Natural killer cell (primary cell): ENCODE measurements at places on chromosomes 1 and 21.

- no peak overlapping the region for H3K4me3 ChIP-seq
- H3K27ac ChIP-seq = no peak overlapping the region
- H3K27me3 ChIP-seq = no peaks in the 10 kb centered on the region
- no peaks in the 10 kb centered on the region for H3K4me1 ChIP-seq
Measured at GRCh38 chr1:33436557-33437285, 5.8 kb upstream of the PHC2 start.

- H3K4me1 ChIP-seq = no peaks in the 10 kb centered on the region
- no peak for DNase-seq
- no peaks in the 10 kb centered on the region for H3K27me3 ChIP-seq
- H3K36me3 ChIP-seq = no peaks in the 10 kb centered on the region
- no peak overlapping the region for H3K27ac ChIP-seq
Measured at GRCh38 chr21:45424854-45425795, 20.2 kb downstream of the COL18A1 start.

DNA sequence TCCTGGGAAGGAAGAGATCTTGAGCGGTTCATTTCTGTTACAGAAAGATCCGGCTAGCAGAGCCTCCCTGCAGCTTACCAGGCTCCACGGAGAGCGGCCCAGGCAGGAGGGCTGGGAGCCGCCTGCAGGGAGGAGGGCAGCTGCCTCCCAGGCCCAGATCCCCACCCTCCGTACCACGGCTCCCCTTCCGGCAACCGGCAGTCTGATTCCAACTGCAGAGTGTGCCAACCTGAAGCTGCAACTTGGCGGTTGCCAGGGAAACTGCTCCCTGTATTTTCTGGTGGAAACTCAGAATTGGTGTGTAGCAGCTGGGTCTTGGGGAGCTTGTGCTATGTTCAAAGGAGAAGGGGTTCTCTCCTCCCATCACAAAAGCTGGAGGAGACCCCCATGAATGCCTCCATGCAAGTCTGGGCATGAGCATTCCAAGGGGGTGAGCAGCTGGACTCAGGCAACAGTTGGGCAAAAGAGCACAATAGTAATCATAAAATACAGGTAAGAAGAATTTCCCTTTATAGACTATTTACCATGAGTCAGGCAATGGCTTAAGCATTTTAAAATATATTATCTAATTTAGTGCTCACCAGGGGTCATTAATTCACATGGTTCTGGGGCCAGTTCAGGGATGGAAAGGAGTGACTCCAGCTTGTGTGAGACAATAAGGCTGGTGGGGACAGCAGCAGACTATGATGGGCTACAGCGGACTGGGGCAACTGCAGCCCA, 46.1 kb upstream of the KAZN start:
- H3K27me3 ChIP-seq = no peaks in the 10 kb centered on the region
- no peak for DNase-seq
- no peaks in the 10 kb centered on the region for H3K36me3 ChIP-seq
- H3K27ac ChIP-seq = no peak overlapping the region

- peak; percentile 46 for DNase-seq
- H3K4me3 ChIP-seq = no peak overlapping the region
- peaks cover 32% of the 10 kb centered on the region for H3K4me1 ChIP-seq
- no peaks in the 10 kb centered on the region for H3K27me3 ChIP-seq
- peaks cover 15% of the 10 kb centered on the region for H3K36me3 ChIP-seq
Measured at GRCh38 chr1:39268112-39268581, 63.7 kb downstream of the MACF1 start.

DNA sequence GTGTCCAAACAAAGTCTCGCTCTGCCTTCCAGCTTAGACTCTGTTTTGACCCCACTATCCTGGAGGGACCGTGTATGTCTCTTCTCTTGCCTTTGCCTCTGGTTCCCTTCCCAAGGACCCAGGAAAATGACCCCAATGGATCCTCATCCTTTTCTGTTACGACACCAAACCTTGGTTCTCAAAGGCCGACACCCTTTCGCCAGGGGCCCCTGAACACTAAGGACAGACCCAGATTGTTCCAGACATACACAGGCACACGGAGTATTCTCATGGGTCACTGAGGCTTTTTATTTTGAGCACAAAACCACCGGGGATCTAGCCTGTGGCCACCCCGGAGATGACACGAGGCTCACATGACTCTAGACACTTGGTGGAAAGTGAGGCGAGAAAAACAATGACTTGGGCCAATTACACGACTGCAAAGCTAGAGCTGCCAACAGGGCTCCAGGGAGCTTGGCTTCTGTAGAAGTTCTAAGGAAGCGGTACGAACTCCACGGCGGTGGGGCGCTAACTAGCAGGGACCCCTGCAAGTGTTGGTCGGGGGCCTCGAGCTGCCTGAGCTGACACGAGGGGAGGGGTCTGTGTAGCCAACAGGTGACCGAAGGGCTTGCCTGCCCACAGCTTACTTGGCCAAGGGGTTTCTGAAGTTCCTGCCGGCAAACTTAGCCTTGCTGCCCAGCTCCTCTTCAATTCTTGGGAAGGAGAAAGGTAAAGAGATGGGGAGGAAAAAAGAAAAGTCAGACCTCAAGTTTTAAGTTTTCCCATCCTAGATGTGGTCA, 17.6 kb downstream of the ENO1 start:
- H3K36me3 ChIP-seq = peaks cover 71% of the 10 kb centered on the region
- H3K27me3 ChIP-seq = no peaks in the 10 kb centered on the region
- H3K4me3 ChIP-seq = no peak overlapping the region
- no peak for DNase-seq
- H3K4me1 ChIP-seq = peaks cover 22% of the 10 kb centered on the region

DNA sequence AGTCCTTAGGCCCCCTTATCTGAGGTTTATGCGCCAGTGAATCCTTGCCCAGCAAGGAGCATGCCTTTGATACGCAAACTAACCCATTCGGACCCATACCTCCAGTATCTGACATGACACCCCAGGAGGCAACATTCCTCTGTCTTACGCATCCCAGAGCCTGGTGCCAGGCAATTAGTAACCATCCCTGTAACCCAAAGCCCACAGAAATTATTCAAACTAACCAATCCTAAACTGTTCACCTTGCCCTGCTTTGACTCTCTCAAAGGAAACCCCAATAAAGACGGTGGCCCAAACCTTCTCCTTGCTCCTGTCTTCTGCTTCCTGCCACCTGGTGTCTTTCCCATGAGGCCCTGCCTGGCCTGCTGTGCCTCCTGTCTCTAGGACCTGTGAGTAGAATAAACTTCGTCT, 36.4 kb downstream of the ZNF496 start:
- no peak overlapping the region for H3K4me3 ChIP-seq
- H3K4me1 ChIP-seq = peaks cover 3% of the 10 kb centered on the region
- H3K27ac ChIP-seq = no peak overlapping the region
- no peak for DNase-seq
- H3K27me3 ChIP-seq = no peaks in the 10 kb centered on the region

- H3K4me3 ChIP-seq = no peak overlapping the region
- H3K27me3 ChIP-seq = no peaks in the 10 kb centered on the region
- peaks cover 10% of the 10 kb centered on the region for H3K4me1 ChIP-seq
- no peaks in the 10 kb centered on the region for H3K36me3 ChIP-seq
Measured at GRCh38 chr21:41866274-41866809, 12.8 kb downstream of the PRDM15 start.

DNA sequence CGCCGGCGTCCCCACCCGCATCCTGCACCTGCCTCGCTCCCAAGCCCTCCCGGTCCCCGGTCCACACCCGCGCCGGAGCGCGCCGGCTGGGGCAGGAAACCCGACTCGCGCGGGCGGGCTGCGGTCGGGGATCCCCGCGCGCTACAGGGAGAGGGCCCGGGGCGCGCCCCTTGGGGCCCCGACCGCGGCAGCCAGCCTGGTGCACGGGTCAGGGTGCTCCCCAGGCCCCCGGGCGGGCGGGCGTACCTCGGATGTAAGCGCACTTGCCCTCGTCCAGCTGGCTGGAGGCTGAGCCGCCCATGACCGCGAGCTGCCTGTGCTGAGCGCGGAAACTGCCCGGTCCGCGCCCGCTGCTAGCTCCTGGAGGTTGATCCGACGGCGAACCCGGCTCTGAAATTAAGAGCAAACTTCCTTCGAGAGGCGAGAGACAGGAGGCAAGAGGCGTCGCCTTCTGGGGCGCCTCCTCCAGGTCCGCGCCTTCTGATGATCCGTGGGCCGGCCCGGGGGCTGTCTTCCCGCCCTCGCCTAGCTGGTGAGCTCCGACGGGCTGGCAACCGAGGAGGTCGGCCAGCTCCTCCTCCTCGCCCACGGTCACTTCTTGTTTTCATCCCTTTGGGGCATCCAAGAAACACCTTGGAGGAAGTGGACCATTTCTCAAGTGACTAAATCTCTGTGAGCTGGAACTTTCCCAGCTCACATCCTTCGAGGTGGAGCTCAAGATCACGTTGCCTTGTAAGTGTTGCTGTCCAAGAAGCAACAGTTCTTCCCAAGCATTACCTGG, at the start of gene NIBAN1:
TSS of gene NIBAN1 (minus strand) at position 453 of the 781 bp plus-strand sequence. CDS start at position 301, 152 bp downstream.
- H3K36me3 ChIP-seq = no peaks in the 10 kb centered on the region
- peak; percentile 67 for DNase-seq
- no peaks in the 10 kb centered on the region for H3K27me3 ChIP-seq
- peak within 1 kb of the TSS; percentile 64 for H3K4me3 ChIP-seq
- peaks cover 25% of the 10 kb centered on the region for H3K4me1 ChIP-seq
- H3K27ac ChIP-seq = peak within 1 kb of the TSS; percentile 80

DNA sequence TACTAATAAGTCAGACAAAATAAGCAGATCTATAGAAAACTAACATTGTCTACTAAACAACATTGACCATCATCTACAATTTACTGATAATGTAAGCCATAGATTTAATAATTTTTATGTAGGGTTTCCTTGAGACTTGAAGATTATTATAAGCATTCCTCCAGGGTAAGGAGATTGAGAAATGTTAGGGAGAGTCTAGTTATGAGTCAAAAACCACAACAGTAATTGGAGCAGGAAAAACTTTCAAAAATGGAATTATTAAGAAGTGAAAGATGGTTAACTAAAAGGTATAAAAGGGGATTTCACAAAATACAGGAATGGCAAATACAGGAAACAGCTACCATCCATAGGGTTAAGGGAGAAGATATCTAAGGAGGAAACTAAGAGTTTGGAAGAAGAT, 12.4 kb upstream of the UHMK1 start:
- H3K27ac ChIP-seq = no peak overlapping the region
- H3K36me3 ChIP-seq = no peaks in the 10 kb centered on the region
- DNase-seq = no peak
- no peak overlapping the region for H3K4me3 ChIP-seq

DNA sequence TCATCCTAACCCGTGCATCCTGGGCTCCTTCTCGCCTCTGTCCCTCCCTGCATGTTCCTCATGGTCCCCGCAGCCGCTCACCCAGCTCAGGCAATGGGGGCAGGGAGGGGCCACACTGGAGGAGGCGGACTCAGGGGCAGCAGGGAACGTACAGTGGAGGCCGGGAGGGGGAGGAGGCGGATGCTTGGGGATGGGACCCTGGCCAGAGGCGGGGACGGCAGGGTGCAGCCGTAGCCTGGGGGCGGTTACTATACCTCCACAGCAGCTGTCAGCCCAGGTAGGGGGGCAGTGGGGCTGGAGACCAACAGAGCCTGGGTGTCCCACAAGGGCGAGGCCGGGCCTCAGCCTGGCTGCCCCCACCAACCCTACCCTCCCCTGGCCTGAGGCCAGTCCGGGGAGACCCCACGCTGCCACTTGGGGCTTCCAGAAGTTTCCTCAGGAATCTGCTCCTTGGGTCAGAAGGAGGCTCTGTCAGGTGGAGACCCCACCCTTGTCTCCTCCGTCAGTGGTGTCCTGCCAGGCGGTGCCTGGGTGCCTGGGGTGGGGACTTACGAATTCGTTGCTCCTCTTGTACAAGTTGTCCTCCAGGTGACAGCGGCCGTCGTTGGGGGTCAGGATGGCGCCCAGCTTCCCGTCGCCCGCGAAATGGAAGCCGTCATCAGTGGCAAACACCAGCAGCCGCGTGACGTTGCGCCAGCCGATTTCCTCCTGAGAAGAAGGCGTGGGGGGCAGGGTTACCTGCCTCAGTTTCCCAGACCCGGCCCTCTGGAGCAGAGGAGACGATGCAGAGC, 20.7 kb downstream of the ITGB2 start:
- H3K4me1 ChIP-seq = peaks cover 14% of the 10 kb centered on the region
- H3K27ac ChIP-seq = no peak overlapping the region
- peaks cover 96% of the 10 kb centered on the region for H3K36me3 ChIP-seq
- H3K27me3 ChIP-seq = no peaks in the 10 kb centered on the region

DNA sequence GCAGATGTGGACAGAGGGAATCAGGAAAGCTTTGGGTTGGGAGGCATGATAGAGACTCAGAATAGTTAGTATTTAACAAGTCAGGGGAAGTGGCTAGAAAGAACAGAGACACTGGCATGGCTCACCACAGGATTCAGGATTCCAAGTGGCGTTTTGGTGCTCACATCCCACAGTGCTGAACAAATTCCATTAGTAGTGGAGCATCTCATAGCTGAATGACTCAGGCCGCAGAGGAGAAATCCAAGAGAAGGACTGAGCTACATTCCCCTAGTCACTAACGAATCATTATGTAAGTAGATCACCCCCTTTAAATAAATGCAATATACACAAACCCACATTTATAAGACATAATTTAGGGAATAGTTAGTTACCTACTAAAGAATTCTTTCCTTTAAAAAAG, 5.0 kb upstream of the KCNJ9 start:
- H3K4me1 ChIP-seq = no peaks in the 10 kb centered on the region
- DNase-seq = no peak
- H3K27ac ChIP-seq = no peak overlapping the region
- H3K4me3 ChIP-seq = no peak overlapping the region

DNA sequence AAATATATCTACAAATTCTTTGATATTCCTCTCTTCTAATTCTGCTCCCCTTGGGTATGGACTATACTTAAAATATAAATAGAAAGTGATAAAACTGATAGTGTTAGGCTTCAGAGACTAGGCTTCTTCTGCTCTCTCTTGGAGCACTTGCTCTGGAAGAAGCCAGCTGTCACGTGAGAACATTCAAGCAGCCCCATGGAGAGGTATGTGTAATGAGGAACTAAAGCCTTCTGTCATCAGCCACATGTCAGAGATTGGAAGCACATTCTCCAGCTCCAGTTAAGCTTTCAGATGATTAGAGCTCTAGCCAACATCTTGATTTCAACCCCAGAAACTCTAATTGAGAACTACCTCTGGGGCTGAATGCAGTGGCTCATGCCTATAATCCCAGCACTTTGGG, 34.3 kb downstream of the XKR8 start:
- DNase-seq = no peak
- H3K27me3 ChIP-seq = no peaks in the 10 kb centered on the region
- peaks cover 45% of the 10 kb centered on the region for H3K36me3 ChIP-seq
- H3K4me3 ChIP-seq = no peak overlapping the region
- peak overlapping the region; percentile 81 for H3K27ac ChIP-seq

DNA sequence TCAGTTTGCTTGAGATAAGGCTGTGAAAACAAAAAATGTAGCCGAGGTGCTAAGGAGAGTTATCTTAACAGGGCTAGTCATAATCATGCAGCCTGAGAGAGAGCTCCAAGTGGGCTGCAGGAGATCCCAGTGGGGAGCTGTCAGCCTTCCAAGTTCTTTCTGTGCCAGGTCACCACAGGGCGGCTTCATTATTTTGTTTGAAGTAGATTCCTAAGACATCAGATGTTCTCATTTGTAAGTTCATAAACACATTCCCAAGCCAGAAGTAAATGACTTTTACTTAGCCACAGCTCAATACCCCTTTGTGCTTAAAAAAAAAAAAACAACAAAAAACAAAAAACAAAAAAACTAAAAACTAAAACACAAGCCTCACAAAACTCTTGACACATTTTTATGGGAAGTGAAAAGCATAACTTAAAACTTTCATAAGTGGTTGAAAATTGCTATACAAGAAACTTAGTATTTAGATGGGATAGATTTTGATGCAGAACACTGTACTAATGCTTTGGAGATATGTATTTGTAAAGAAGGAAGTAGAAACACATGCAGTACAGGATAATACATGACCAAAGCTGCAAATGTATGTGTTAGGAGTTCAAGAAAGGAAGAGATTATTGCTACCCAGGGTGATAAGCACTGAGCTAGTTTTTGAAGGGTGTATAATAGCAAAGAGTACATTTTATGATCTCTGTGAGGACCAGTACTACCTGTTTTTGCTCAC, 8.6 kb downstream of the CDC14A start:
- H3K4me1 ChIP-seq = peaks cover 31% of the 10 kb centered on the region
- no peak overlapping the region for H3K27ac ChIP-seq
- no peak overlapping the region for H3K4me3 ChIP-seq
- DNase-seq = no peak
- no peaks in the 10 kb centered on the region for H3K27me3 ChIP-seq
- H3K36me3 ChIP-seq = peaks cover 16% of the 10 kb centered on the region
